RCC 7860 (cell line): ENCODE measurements at places on chromosomes 13 and 19.

- DNase-seq = no peak
These were observed 77.9 kb upstream of the KCTD15 start for GRCh38 chr19:33718651-33719254.

- DNase-seq = no peak
These were observed 772 bp downstream of the PARP4 start for GRCh38 chr13:24511816-24512196.

DNA sequence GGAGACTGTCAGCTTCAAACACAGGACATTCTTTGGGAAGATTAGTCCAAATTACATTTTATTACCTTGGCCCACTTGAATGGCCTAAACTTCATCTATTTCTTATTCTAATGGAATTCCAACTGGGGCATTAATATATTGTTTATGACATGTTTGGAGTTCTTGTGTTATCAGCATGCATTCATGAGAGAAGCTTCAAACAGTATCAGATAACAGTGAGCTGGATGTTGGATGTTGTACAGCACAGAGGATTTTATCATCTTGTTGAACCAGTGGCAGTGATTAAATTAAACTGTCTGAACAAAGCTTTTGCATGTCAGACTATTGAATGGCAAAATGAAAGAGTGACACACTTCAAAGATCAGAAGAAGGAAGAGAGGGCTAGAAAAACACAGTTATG, 50.0 kb downstream of the MZT1 start:
- no peak for DNase-seq

DNA sequence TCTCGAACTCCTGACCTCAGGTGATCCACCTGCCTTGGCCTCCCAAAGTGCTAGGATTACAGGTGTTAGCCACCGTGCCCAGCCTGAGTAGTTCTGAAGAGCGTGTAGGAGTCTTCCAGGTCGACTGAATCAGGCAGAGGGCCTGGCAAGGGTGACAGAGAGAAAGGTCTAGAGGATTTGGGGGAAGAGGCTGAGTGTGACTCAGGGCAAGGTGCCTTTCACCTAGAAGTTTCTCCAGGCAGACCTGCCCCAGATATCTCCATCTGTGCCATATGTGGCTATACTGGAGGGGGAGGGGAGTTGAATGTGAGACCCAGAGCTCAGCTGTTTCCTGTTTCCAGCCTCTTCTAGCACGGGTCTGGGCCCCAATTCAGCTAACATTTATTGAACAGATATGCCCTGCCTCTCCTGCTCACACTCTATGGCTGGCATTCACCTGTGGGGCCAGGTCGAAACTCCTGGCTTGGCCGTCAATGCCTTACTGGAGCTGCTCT, 1.3 kb downstream of the CCDC159 start:
- no peak for DNase-seq

GRCh38 chr13:106804991-106805390, 237.1 kb upstream of the ARGLU1 start:
- DNase-seq = no peak

DNA sequence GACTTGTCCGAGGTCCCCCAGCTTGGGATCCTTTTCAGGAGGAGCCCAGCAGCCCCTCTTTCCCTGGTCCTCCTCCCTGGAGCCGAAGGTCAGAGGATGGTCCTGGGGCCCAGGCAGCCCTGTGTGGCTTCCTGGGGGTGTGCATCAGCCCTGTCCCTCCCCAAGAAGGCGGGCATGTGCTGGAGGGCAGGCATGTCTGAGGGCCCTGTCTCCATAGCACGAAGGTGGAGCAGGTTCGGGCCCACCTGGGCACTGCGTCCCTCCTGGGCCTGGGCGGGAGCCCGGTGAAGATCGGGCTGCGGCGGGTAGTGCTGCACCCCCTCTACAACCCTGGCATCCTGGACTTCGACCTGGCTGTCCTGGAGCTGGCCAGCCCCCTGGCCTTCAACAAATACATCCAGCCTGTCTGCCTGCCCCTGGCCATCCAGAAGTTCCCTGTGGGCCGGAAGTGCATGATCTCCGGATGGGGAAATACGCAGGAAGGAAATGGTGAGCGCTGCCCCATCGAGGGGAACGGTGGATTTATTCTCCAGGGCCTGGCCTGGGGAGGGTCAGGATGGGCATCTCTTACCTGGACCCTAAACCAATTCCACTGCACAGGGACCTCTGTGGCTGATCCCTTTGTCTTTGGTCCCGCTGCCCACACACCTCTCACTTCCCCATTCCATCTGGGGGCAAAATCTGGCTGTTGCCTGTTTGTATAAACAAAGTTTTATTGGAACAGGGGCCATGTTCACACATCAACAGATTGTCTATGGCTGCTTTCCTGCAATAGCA, 10.9 kb downstream of the TIMM13 start:
- no peak for DNase-seq

DNA sequence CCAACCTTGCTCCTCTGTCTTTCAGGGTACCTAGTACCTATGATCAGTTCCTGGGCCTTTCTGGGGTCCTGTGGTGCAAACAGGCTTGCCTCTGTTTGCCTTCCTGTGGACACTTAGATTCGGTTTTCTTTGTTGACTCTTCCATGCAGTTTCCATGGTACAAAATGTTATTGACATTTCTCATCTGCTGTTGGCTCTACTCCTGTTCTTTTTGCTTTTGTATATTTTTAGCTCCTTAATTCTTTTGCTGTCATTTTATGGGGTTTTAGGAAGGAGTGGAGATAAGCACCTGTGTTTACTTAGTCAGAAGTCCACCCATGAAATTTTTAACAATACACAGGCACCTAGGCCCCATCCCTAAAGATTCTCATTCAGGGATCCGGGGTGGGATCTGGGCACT, 20.5 kb upstream of the CNMD start:
- no peak for DNase-seq

DNA sequence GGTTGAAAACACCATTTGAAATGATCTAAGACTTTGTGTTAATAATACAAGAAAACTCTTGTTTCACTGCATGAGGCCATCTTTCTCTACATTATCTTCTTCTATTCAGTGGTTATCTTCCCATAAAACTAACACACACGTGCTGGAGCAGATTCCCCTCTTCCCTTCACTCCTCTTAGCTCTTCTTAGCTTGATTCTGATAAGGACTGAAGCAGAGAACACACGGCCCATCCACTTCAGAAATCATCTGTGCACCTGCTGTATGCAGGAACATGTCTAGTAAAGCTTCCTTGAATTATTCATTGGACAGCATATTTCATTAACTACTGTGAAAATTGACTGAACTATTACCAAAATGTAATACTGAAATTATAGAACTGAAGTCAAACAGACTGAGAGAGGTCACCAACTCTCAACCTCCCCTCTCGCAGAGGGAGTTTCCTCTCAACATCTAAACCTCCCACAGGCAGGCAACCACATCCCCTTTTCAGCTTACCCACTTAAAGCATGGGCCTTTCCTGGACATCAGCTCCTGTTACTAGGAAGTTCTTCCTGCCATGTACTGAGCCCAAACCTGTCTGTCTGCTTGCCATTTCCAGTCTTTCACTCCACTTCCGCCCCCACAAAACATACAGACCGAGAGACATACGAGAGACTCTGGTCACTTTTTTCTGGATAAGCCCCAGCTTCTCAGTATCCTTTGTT, 113.9 kb downstream of the CRYL1 start:
- no peak for DNase-seq

DNA sequence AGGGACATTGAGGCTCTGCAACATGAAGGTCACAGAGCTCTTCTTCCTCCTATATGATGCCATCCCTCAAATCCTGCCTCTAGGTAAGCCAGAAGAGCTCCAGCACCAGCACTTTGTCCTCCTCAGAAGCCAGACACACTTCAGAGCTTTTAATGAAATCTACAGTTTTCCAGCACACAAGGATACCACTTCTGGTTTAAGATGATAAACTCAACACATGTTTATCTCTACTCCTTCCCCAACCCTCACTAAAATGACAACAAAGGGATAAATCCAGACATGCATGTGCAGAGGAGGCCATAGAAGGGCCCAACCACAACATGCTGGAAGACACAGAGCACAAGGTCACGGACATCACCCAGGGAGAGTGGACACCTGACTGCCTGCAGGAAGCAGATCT, 195.3 kb downstream of the USP12 start:
- no peak for DNase-seq

DNA sequence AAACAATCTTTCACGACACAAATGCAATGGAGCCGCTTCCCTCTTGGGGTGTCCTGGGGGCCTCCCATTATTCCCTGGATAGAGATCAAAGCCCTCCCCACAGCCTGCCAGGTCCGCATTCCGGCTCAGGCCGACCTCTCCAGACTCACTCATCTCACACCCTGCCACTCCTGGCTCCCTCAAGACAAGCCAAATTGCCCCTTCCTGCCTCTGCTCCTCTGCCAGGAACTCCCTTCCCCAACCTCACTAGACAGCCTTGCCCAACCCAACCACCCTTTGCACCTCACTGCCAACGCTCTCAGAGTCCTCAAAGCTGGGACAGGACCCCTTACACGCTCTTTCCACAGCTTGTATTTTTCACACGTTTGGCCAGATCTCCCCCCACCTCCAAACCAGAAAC, 1.5 kb downstream of the ABHD17A start:
- DNase-seq = no peak

DNA sequence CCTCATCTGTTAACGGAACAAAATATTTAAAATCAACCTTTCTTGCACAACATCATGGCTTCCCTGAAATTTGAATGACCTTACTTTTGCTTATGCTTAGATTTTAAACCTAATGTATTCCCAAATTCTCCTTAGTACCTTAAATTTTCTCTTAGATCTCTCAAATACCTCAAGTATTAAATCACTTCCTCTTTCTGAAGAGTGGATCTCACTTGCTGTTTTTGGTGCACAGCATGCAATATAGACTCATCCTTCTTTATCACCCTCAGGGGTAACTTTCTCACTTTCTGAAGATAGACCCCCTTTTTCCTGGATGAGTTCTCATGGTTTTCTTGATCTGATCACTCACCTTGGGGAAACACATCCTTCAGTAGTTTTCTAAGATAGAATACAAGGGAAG, 871.7 kb downstream of the DACH1 start:
- no peak for DNase-seq

GRCh38 chr13:110130431-110130830, 176.5 kb downstream of the COL4A1 start:
- no peak for DNase-seq

DNA sequence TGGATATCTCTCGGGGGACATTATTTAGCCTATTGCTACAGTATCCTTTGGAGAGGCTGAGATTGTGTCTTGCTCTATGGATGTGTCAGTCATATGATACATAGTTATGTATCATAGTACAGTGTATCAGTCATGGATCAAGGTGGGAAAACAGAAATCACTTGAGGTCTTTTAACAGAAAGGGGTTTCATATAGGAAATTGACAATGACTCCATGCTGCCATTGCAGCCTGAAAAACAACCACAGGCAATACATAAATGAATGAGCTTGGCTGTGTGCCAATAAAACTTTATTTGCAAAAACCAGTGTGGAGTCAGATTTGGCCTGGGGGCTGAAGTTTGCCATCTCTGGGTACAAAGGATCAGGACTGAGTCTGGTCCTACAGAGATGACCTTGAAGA, 35.4 kb downstream of the COLGALT1 start:
- no peak for DNase-seq

GRCh38 chr13:67740871-67741535, 510.9 kb upstream of the PCDH9 start:
- DNase-seq = no peak

GRCh38 chr19:57709616-57710015, 612 bp upstream of the ZNF154 start:
- DNase-seq = no peak

- no peak for DNase-seq
These were observed 460.7 kb downstream of the GPC6 start for GRCh38 chr13:93687261-93687660.

GRCh38 chr13:30577401-30577852, 40.3 kb upstream of the USPL1 start:
- DNase-seq = peak; percentile 93

GRCh38 chr13:78598966-78599644, 4.2 kb downstream of the POU4F1 start:
- no peak for DNase-seq

- DNase-seq = no peak
These were observed 28.5 kb upstream of the ARGLU1 start for GRCh38 chr13:106596275-106596937.

DNA sequence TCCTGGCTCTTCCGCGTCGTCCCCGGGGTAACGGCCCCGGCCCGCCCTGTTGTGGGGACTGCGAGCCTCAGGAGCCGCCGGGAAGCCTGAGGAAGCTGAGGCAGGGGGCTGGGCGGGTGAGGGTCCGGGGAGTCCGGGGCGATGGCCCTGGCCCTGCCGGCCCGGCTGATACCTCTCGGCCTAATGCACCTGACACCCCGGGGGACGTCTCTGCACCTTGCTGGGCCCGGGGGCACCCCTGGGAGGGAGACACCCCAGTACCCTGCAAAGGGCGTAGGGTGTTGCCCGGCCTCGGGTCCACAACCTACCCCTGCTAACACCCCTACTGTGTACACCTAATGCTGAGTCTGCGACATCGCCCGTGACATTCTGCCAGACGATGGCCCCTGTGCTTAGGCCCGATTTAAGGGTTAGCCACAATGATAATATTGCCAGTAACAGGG, 410 bp downstream of the PIN1 start:
- no peak for DNase-seq
